H54 (cell line): ENCODE measurements at places on chromosomes 1 and 21.
A peak's percentile ranks its signal among the peaks of the same experiment; 100 is the strongest.

DNA sequence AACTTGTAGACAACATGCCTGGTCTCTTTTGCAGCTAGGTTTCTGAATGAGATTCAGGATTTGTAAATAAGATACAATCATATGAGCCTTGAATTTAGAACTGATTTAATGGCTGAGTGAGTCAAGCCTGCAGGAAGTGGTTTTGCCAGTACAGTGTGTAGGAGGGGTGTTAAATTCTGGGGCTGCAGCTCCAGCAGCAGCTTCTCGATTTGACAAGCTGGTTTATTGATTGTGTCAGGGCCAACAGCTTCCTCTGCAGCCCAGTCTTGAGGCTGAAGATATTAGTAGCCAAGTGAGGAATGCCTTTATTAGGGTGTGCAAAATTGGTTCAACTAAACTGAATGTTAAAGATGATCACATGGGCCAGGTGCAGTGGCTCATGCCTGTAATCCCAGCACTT is 11.5 kb upstream of the PLA2G5 start:
- peak; percentile 26 for DNase-seq

DNA sequence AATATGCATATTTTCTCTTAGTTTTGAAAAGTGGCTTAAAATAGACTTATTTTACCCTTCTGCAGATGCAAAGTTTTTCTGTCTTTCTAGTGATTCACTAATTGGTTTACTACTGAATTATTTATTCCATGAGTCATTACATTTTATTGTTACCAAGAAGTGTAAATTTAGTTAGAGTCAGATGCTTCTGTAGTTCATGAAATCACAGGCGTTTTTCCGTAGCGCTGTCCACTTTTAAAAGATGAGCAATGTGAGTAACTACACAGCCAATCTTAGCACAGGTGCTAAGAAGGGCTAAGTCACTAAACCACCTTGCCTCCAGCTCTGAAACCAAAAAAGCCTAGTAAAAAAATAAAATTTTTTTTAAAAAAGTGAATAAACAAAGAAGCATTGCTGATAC is 24.7 kb downstream of the RGS13 start:
- no peak for DNase-seq

GRCh38 chr1:32390904-32391870 is 3.1 kb downstream of the BSDC1 start:
- no peak for DNase-seq

DNA sequence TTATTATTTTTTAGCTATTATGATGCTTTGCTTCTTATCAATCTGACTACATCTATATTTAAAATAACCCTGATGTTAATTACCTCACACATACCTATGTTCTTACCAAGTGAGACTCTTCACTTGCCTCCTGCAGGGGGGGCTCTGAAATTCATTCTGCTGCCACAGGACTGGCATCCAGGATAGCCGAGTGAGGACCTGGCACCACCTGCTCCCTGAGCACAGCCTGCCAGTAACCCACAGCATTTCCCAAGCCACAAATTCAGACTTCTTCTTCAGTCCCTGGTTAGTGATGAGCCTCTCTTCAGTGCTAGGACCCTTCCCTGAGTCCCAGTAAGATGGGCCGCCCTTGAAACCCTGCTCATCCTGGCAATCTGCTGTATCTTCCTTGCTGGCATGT is 296.5 kb upstream of the PLXNA2 start:
- no peak for DNase-seq

GRCh38 chr21:38221594-38221993 is 35.2 kb upstream of the KCNJ15 start:
- DNase-seq, result no peak

DNA sequence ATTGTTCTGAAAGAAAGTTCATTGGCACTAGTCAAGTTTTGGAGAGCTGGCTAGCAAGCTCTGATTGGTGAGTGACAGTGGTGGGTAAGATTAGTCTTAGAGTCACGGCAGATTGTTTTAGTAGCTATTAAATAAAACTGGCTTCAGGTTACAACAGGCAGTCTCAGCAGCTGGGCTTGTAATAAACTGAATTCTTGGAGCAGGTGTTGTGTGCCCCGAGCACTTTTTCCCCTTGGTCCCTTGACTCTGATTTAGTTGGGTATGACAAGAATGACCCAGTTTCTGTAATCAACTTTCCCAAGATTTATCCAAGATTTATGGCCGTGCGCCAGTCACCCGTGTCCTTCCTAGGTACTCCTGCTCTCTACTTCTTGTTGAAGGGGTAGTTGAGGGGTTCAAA is 40.2 kb downstream of the TBCE start:
- DNase-seq, result no peak

DNA sequence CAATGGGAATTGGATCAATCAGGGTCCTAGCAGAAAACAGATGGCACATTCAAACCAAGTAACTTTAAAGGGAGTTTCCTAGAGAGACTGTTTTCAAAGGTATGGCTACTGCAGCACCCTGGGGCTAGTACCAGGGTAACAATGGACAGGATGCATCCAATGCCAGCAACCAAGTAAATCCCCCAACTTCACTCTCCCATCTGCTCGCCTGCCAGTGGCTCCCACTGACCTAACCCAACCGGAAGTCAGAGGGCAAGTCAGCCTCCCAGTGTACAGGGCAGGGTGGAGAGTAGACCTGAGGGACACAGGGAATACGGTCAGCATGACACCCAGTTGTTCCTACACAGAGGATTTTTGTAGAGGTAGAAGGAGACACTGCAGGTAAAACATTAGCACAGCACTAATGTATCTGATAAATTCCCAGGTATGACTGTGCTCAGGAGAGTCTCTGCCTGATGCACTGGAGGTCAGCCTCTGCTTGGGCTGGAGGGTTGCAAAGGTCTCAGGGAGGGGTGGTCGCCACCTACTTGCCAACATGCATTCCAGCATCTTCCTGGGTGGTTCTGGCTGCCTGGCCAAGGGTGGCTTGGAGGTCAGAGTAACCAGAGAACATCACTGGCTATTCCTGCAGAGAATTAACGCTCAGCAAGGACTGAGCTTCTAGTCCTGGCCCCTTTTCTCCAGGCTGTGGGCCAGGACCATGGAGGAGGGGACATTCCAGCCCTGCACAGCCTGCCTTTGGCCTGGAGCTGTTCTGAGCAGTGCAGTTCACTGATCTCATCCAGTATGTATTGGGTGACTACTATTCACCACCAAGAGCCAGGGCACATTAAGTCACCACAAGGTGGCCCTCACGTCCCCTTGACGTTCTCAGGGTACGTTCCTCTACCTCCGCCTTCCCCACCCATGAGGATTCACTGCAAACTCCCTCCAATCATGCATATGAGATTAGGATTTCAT is 5.1 kb upstream of the GJA4 start:
- DNase-seq, result no peak

DNA sequence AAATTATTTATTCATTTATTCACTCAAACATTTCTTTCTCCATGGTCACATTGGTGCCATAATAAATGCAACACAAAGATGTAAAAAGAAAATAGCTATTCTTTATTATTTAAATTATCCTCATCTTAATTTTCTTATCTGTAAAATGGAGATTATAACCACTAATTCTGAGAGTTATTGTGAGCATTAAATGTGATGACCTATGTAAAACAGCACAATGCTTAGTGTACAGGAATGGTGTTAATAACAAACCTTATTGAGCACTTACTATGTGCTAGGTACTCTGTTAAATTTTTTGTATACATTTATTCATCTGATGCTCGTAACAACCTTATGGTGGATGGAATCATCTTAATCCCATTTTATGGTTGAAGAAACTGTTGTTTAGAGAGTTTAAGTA is 84.6 kb downstream of the NTMT2 start:
- no peak for DNase-seq

GRCh38 chr1:67883069-67883468 is 49.8 kb upstream of the GNG12 start:
- peak; percentile 38 for DNase-seq

DNA sequence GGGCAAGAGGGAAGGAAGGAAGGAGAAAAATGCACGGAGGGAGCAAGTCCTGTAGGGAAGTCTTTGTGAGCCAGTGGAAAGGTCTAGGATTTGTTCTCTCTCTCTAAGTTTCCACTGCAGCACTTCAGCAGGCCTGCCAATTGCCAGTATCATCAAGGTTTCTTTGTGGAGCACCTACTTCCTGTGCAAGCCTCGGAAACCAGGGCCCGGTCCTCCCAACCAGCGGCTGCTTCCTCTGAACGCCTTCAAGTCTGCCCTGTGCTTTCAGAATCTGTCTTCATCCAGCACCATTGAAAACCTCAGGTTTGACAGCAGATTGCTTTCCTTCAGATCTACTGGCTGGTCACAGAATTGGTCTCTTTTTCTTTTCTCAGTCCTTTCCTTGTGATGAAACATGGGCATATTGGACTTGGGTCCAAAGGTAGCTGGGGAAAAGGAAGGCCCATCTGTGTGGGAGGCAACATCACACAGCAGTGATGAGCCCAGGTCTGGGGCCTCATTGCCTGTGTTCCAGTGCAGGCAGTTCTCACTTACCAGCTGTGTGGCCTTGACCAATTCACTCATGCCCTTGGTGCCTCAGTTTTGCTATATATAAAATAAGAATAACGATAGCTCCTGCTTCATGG is 144.5 kb downstream of the SEC16B start:
- no peak for DNase-seq

- DNase-seq, result peak; percentile 74
These were observed 147.6 kb upstream of the CAMK1G start for GRCh38 chr1:209435654-209436566.

DNA sequence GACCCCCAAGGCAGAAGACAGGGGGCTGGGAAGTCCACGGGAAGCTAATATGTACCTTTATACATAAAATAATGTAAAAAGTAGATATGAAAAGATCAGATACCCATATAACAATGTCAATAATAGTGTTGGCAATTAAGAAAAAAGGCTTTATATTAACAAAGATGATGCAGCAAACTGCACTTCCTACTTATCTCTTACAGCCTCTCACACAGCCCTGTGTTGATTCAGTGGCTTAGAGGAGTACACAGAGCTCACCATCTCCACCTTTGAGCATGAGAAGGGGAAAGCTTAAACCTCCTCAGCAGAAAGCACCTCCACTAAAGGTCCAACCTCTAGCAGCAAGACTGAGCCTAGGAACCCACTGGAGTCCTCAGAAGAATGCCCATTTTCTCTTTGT is 7.2 kb upstream of the VSIG8 start:
- no peak for DNase-seq

DNA sequence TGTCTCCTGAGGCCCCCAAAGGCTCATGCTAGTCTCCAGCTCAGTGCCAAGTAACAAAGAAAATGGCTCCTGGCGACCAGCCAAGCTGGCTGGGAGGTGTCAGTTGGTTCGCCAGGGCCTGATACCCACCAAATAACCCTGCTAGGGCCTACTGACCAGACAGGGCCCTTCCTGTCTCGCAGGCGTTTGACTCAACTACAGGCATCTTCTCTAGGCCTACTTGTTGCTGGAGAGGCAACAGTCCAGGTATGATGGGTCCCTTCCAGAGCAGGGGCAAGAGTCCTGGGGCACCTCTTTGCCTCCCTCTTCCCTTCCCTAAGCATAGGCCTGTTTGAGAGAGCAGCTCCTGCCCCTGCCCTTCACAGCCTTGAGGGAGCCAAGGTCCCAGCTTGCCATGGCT is 147.9 kb upstream of the VANGL1 start:
- no peak for DNase-seq

DNA sequence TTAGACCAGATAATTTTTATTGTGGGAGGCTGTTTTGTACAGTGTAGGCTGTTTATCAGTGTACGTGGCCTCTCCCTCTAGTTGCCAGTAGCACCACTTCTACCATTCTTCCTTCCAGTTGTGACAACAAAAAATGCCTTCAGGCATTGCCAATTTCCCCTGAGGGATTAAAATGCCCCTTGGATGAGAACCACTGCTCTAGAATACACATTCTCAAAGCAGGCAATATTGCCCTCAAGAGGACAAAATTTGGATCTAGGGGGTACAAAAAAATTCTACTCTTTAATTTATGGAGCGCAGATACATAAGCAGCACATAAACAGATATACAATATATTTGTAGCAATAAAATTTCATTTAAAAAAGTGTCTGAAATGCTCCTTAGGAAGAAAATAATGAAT is 674.6 kb downstream of the PTPRC start:
- no peak for DNase-seq

DNA sequence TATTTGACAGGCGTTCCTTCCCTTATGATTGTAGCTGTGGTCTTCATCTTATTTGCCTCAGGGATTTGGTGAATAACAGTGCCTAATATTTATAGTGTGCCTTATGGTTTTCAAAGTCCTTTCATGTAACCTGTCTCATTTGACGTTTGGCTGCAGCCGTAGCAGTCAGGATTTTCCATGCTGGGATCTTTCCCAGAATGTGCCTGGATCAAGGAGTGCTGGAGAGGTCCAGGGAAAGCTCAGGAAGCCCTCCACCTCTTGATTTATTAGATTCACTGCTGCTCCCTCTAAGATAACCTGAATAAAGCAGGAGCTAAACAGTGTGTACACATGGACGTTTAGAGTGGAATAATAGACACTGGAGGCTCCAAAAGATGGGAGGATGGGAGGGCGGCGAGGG is 5.2 kb downstream of the C1orf21 start:
- DNase-seq, result no peak

DNA sequence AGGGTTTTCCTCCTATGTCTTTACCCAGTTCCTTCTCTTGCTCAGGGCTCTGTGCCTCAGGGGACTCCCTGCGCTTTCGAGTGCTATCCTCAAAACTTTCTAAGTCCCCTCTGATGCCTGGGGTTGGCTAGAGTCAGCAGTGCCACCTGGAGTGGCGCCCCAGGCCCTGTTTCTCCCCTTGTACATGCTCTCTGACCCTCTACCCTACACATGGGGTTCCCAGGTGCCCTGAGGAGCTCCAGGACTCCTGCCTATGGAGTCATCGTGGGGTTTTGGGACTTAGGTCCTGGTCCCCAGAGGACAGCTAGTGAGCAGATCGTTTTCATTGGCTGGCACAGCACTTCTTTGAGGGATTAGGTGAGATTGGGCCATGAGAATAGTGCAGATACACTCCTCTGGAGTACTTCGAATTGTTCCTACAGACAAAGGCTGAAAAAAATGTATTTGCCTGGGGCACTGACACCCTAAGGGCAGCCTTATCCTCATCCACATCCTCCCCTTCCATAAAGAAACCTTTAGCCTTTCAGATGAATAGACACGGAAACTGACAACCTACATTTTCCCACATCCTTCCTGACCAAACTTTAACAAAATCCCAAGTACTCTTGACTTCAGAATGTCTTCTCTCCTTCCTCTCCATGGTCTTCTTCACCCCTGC is 41.5 kb downstream of the LGR6 start:
- DNase-seq, result no peak

DNA sequence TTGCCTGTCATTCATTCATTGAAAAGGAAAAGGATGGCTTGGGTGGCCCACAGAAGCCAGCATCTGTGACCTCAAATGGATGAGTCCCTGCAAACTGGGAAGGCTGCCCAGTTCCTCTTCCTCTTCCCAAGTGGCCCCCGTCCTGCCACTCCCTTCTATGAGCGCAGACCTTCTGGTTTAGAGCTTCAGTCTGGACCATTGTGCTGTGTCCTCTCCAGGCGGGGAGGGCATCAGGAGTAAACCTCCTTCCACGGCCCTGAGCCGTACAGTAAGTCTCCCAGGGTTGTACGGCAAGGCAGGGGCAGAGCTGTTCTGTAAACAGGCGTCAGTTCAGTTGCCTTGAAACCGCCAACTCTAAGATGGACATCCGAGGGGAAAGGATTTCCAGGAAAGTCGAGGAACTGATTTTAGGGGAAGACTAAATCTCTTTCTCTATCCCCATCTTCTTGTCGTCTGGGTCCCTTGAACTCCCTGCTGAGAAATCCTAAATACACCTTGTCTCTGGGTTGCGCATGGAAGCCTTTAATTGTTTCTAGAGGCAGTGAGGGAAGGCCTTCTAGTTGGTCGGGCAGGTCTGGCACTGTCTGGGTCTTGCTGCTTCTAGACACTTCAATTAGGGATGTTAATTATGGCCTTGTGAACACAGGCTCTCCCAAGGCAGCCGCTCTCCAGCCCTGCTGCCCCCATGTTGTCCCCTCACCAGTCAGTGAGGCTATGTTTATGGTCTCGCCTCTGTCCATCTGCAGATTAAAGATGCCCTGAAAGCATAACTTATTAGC is 22.1 kb downstream of the SOX13 start:
- DNase-seq, result no peak
